AG09309 (cell line): ENCODE measurements at places on chromosomes 16 and 17.
A peak's percentile ranks its signal among the peaks of the same experiment; 100 is the strongest.

DNA sequence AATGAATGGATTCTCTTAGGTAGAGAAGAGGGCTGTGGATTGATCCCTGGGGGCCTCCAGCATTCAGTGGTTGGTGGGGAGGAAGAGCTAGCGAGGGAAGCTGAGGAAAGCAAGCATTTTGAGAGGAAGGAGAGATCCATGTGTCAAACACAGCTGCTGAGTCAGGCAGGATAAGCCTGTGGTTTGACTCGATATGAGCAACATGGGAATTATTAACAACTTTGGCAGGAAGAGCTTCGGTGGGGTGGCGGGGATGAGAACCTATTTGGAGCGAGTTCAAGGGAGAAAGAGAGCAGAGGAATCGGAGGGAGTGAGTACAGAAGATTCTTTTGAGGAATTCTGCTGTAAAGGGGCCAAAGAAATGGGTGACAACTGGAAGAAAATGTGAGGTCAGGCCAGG lies 59.5 kb upstream of the CDC42EP4 start:
- peak; percentile 71 for DNase-seq

- DNase-seq = peak; percentile 65
These were observed 46.3 kb downstream of the METRNL start for GRCh38 chr17:83125515-83126274.

- no peak for DNase-seq
These were observed 1.3 kb upstream of the ACTG1 start for GRCh38 chr17:81513753-81514488.

GRCh38 chr17:19016297-19016696 lies 11.7 kb upstream of the FAM83G start:
- no peak for DNase-seq

DNA sequence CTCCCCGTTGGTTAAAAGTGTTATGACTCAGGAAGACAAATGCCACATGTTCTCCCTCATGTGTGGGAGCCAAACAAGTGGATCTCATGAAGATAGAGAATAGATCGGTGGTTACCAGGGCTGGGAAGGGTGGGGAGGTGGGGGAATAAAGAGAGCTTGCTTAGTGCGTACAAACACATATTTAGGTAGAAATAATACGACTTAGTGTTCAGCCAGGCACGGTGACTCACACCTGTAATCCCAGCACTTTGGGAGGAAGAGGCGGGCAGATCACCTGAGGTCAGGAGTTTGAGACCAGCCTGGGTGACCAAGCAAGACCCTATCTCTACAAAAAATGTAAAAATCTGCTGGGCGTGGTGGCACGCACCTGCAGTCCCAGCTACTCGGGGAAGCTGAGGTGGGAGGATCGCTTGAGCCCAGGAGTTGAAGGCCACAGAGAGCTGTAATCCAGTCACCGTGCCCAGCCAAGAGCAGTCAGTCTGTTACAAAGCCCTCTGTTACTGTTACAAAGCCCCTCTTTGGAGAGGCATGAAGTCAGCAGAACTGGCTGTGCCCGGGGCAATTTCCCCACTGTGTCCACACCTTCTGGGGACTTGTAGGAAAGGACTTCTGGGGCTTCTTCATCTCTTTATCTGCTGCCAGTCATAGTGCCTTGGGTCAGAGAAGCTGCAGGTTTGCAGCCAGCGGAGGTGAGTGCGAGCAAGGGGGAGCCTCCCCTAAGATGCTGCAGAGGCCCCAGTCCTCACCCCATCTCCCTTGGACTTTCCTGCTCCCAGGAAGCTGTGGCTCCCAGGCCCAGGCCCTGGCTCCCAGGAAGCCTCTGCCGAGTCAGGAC lies 4.3 kb upstream of the ALDH3A1 start:
- DNase-seq = no peak

DNA sequence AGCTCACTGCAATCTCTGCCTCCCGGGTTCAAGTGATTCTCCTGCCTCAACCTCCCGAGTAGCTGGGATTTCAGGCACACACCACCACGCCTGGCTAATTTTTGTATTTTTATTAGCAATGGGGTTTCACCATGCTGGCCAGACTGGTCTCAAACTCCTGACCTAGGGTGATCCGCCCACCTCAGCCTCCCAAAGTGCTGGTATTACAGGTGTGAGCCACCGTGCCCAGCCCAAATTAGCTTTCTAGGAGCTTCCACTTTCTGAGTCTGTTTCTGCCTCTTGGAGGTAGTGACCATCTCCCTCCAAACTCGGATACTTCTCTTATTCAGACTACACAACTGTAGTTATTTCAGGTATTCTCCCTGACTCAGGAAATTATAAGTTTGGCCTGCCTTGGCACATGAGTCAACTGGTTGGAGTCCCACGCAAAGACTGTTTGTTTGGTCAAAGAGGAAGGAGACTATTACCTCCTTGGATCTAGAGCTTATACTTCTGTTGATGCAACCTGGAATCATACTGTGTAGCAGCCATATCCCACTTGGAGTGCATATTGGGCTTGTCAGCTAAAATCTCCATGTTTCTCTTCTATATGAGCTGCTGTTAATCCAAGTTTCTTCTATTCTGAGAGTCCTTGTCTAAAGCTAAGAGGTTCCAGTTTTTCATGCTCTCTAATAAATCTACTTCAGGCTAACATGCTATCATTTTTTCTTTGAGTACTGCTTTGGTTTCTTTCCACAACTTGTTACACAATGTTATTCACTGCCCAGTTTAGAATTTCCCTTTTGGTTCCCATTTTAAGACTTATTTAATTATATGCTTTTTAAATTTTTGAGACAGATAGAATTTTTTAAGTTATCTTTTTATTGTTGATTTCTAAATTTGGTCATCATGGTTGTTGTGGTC lies 7.5 kb downstream of the IL4R start:
- no peak for DNase-seq
